ENCODE measurements at places on chromosomes 12 and 14. TPM values are rescaled to one million over a fixed set of nuclear protein-coding genes. Genes with fewer than 3 reads are reported as not detected.

Gene VASH1
- total RNA-seq: 29.3 TPM

- no peak for DNase-seq
Observed at GRCh38 chr12:106255952-106256351, 8.1 kb upstream of the CKAP4 start.

DNA sequence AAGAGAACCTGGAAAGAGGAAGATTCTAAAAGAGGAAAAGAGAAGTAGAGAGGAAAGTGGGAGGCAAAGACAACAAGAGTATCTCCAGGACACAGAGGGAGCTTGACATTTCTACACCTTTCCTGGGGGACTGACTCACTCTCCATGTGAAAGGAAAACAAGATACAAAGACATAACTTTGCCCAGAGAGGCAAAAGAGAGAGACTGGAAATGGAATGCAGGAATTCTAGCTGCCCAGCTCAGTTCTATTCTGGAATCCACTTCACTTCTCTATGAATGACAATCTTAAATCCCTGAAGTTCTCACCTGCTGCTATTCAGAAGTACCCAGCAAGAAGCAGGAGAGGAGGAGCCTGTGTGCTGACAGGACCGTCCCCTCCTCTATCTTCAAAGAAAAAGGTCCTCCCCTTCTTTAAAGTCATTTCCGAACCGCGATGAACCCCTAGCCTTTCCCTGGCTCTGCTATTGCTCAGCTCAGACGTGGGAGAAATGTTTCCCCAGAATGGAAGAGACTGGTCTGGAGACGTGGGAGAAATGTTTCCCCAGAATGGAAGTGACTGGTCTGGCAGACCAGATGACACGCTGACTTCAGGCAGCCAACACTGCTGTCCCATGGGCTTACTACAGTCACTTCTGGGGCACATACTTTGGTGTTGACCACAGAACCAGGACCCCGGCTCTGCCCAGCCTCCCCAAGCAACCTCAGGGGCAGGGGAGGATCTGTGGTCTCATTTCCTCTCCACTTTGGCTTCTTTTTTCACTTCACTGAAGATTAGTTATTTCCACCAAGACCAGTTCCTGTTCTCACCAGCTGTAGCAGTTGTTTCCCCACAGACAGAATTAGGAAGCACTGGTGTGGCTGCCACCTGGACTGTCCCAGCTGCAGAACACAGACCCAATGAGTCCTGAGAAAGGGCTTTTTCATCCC lies 8.3 kb downstream of the FMNL3 start:
- no peak for DNase-seq

Gene FAM161B
- total RNA-seq: 3.0 TPM

GRCh38 chr12:16526693-16527092 lies 79.3 kb downstream of the LMO3 start:
- no peak for DNase-seq

Gene KRT78
- not detected for total RNA-seq

GRCh38 chr14:60867503-60868172 lies 113.2 kb downstream of the TRMT5 start:
- no peak for DNase-seq

Gene HOXC10
- not detected for total RNA-seq

DNA sequence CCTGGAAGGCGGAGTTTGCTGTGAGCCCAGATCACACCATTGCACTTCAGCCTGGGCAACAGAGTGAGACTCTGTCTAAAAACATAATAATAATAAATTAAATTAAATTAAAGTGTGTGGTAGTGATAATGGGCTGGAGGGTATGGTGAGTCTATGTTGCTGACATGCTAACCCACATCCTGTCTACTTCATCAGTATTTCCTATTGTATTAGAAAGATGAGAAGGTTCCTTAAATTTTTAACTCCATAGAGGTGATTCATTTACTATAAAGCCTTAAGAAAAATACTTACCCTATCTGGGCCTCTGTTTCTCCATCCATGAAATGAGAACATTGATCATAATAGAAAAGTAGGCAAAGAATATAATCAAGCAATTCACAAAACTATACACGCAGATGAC lies 280.5 kb downstream of the FBXL14 start:
- DNase-seq: no peak

DNA sequence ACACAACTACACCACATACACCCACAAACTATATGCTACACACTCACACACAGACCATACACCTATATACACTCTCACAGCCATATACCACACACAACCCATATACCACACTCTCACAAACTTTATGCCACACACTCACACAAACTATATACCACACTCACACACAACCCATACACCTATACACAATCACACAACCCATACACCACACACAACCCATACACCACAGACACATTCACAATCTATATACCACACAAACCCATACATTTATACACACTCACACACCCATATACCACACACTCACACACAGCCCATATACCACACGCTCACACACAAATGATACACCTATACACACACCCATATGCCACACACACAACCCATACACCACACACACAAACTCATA lies 163.3 kb downstream of the TMEM121 start:
- no peak for DNase-seq

Gene RND1
- total RNA-seq: 4.0 TPM

GRCh38 chr12:63917864-63918799 lies 73.6 kb downstream of the SRGAP1 start:
- peak; percentile 48 for DNase-seq

GRCh38 chr12:6383572-6384498 lies at the start of gene LTBR:
LTBR (plus strand) TSS chr12:6384162; CDS start chr12:6384359, 197 bp downstream.
- peak; percentile 96 for DNase-seq

Data from left lung (tissue), 14 donors.